ENCODE measurements at places on chromosomes 4 and X.

DNA sequence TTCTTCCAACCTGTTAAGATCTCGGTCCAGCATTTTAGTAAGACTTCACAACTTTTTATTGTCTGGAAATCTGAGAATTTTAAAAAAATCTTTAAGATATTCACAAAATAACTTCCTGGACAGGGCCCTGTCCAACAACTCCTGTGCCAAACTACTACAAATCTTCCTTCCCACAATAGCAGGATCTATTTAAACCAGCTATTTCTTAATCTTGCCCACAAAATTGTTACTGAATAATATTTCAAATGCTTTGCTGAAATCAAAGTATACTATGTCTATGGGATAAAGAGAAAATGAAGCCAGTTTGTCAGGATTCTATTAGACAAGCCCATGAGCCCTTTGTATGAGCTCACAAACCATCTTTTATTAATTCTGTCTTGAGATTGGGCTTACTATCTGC is 104.1 kb upstream of the DDIT4L start:
- no peak for DNase-seq

- no peak for DNase-seq
Measured at GRCh38 chrX:22594766-22595165, 322.1 kb downstream of the CBLL2 start.

DNA sequence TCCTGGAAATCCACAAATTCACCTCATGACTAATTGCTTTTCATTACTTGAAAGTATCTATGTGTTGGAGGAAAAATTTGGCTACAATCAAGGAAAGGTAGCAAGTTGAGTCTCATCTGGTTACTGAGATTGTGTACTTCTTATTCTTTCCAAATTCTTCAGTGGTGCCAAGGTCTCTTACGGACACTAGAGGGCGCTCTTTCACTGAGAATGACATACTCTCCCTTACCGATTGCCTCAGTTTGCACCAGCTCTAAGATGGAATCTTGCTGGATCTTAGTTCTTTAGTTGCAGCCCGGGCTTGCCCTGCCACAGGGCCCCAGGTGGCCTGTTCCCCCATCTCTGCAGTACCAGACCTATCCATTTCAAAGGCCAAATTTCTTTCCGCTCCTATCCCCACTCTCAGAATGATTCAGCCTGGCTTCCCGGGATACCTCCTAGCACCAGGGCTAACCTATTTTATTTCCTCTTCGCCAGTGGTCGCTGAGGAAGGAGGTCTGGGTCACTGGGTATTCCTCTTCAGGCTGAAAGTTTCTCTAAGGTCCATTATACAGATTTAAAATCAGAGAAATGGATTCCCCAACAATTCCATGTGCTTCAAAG is 24.6 kb upstream of the GPR50 start:
- peak; percentile 40 for DNase-seq

GRCh38 chr4:5758741-5759140 is 47.7 kb downstream of the EVC start:
- DNase-seq = peak; percentile 99
